NCI-H146 (cell line): ENCODE measurements at places on chromosomes 11 and 22.

GRCh38 chr11:66035653-66036333, 9.5 kb upstream of the CATSPER1 start:
- no peak for DNase-seq

GRCh38 chr11:128806506-128807261, 60.4 kb downstream of the KCNJ1 start:
- DNase-seq, result no peak

GRCh38 chr11:77515483-77515882, 41.6 kb upstream of the PAK1 start:
- DNase-seq, result peak; percentile 21

DNA sequence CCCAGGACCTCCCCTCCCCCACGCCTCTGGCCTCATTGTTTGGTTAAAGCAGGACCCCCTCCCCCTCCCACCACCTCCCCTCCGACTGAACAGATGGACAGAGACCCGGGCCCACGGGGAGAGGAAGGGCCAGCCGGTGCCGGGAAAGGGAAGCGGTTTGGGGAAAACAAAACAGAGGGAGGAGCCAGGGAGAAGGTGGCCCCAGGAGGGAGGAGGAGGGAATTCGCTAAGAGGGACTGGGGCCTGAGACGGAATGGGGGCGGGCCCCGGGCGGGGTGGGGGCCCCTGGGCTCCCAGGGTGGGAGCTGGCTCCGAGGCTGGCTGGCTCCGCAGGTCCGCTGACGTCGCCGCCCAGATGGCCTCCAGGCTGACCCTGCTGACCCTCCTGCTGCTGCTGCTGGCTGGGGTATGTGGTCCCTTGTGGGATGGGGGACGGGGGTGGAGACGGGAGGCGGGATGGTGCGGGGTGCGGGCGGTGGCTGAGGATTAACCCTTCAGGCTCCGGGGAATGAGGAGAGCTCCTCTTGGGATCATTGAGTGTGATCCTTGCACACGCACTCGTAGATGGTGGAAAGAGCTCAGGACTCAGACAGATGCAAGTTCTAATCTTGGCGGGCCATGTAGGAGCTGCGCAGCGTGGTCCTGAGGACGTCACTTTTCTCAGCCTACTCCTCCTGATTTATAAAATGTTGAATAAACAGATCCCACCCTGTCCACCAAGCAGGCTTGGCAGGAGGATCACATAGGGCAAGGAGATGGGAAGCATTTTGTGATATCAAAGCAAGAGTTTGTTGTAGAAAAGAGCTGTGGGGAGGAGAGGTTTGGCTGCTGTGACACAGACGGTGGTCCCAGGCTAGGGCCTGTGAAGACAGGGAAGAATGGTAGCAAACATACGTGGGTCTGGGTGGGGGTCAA, 688 bp downstream of the SERPING1 start:
- DNase-seq, result peak; percentile 5

DNA sequence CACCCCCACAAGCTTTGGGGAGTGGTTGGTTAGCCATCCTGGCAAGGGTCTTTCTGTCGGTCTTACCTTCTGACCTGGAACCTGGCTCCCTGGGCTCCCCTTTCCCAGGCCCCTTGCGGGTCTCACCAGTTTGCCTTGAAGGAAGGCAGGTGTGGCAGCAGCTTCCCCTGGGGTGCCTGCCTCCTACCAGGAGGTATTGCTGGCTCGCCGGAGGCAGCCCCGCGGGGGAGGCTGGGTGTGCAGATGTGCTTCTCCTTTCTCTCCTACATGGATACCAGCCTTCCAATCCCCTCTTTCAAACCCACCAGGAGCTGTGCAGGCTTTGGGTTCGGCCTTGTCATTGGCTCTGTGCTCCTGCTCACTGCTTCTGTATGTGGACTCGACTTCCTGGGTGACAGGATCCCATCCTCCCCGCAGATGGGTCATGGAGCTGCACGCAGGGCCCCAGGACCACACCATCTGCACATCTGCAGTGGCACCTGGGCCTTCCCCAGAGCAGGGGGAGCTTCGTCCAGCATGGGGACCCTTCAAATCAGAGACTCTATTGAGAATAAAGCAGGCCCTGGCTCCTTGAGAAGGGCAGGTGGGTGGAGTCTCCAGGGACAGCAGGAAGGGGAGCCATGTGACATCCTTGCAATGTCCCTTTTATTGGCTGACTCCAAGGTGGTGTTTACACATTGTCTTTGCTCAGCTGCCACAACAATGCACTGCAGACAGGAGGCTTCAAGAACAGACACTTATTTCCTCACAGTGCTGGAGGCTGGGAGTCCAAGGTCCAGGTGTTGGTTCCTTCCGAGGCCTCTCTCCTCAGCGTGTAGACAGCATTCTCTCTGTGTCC, 592.0 kb downstream of the BRD1 start:
- DNase-seq, result peak; percentile 95

DNA sequence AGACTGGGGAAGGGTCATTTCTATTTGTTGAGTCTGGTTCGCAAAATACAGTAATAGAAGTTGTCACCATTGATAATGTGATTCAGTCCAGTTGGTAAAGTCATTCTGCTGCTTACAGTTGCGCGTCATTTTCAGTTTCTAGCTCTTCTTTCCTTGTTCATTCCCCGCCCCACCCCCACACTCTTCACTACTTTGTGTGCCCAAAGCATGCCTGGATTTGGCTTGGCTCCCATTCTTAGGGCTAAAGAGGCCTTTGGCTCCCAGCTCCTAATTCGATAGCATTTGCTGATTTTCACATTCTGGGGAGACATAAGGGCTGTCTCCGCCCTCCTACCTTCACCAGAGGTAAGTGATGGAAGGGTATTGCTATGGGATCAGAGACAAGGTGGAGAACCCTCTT, 43.0 kb downstream of the CECR2 start:
- DNase-seq, result no peak

DNA sequence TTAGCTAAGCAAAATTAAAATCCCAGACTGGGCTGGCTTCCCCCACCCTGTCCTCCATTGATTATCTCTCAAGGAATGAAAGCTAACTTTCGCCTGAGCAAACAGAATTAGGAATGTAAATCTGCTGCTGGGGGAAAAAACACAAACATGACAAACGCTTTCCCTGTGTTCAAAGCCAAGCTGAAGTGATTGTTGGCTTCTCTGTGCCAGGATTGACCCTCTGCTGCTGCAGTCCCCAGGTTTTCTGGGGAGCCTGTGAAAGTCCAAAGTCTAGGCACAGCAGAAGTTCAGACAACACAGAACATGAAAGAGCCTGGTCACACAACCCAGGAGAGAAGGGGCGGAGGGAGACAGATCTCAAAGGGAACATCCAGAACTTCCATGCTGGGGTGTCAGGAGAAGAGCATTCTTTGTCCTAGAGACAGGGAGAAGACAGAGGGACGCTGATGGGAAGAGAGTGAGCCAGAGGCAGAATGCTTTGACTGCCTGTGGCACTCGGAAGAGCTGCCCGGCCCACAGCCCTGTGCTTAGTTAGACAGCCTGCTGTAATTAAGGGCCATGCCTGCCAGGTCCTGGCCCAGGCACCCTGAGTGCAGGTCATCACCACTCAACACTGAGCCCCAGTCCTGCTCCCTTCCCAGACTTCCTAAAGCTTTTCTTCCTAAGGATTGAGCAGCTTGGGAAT, 6.9 kb downstream of the PATZ1 start:
- no peak for DNase-seq

GRCh38 chr11:122108828-122109227, 7.2 kb downstream of the BLID start:
- DNase-seq, result no peak

DNA sequence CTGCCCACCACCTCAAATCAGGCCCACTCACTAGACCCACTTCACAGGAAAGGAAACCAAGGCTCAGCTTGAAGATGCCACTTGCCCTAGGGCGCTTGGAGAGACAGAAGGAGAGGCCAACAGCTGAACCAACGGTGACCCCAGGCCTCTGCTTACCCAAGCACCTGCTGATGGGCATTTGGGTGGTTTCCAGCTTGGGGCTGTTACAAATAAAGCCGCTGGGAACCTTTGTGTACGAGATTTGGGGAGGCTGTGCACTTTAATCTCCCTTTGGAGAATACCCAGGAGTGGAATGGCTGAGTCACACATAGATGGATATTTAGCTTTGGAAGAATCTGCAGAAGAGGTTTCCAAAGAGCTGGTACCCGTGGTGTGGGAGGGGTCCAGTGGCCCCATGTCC, 50.9 kb upstream of the LINC01488 start:
- DNase-seq, result no peak

DNA sequence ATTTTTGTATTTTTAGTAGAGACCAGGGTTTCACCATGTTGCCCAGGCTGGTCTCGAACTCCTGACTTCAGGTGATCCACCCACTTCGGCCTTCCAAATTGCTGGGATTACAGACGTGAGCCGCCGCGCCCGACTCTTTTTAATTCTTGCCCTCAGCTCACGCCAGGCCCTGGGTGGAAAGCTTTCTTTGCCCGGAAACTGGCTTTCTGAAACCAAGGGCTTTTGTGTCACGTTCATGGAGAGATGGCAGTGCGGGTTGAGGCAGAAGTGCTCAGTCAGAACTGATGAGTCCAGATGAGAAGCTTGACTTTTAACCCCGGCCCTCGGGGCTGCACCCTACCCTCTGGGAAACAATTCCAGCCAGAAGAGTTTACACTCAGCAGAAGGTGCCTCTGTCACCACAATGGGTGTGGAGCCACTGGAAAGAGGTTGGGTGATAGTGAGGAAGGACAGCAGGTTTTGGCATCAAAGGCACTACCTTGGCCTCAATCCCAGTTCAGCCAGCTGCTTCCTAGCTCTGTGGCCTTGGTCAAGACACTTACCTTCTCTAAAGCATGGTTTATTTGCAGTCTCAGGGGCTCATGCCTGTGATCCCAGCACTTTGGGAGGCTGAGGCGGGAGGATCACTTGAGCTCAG, 890 bp upstream of the ARFGAP3 start:
- no peak for DNase-seq

GRCh38 chr11:86664930-86665329, 7.5 kb downstream of the ME3 start:
- DNase-seq, result no peak

DNA sequence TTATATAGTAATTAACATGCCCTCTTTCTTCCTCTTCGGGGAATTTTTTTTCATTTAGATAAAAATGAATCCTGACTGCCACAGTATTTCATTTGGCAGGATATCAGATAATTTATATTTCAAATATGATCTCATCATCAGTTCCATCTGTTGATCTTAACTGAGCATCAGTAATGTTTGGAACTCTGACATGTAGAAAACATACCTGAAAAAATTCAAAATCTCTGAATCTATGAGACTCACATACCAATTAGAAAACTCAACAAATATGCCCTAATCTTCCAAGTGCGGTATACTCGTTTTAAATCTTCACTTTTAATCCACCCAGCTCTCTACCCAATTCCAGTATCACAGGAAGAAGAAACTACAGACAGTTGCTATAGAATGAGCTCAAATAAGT, 161.9 kb downstream of the MSANTD4 start:
- DNase-seq, result no peak

GRCh38 chr22:19691721-19692341, 22.5 kb upstream of the SEPTIN5 start:
- DNase-seq, result no peak

GRCh38 chr11:294780-295179, 4.5 kb downstream of the IFITM5 start:
- no peak for DNase-seq

GRCh38 chr22:45763236-45763624, 91.6 kb downstream of the ATXN10 start:
- no peak for DNase-seq

DNA sequence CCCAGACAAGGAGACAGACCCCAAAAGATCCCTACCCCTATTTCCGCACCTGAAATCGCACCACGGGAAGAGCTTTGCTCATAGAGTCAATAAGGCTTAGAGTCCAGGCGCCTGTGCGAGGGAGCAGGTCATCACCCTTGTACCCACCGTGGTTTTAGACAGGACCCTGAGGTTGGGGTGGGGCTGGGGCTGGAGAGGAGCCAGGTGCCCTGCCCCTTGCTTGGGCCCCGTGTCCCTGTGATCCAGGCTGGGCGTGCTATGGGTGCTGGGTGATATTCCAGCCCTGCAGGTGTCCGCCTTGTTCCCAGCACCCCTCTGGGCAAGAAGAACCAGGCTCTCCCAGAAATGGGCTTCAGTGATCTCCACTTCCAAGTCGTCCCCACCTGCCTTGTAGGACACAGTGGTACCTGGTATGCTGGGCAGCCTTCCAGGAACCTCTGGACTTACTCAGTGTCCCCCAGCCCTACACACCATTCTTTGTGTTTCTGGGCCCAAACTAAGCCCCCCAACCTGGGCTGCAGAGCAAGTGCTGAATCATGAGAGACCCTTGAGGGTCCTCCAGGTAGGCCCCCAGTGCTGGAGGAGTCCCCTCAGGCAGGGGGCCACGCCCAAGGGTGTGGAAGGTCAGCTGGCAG, 4.5 kb downstream of the CD81 start:
- DNase-seq, result no peak

DNA sequence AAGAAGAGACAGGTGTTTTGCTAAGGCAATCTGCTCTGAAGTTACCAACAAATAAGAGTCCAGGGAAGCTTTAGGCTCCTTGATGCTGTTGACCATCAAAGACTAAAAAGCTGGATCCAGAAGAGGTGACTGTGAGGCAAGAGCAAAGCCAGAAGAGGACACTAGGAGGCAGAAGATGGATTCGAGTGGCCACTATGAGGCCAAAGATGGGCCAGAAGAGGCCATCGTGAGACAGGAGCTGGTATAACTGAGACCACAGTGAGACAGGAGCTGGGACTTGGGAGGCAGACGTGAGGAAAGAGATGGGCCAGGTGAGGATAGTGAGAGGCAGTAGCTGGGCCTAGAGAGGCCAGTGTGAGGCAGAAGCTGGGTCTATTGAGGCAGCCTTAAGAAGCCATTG, 37.7 kb downstream of the OR4C45 start:
- DNase-seq, result no peak

GRCh38 chr22:44455151-44455962, 42.7 kb downstream of the RTL6 start:
- DNase-seq, result peak; percentile 50

GRCh38 chr11:90326647-90327046, 103.8 kb upstream of the CHORDC1 start:
- no peak for DNase-seq

- DNase-seq, result peak; percentile 97
Measured at GRCh38 chr11:33182246-33182878, 21.1 kb upstream of the CSTF3 start.

DNA sequence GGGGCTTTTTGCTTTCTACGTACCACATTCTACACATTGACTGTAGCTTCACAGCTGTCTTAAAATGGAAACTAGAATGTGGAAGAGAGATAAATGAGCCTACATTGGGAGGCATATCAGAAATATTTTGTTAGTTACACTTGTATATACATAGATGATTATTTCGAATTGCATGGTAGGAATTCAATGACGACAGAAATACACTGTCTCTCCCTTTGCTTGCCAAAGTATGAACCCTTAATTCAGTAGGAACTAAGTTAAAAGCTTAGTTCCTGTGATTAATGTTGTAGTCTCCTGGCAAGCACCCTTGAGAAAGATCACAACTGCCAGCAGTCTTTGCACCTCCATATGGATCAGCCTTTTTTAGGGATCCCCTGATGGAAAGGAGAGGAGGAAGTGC, 10.1 kb downstream of the C11orf87 start:
- DNase-seq, result no peak

- DNase-seq, result no peak
Measured at GRCh38 chr22:45582236-45582954, 79.7 kb downstream of the FBLN1 start.

GRCh38 chr11:17250561-17251350, 25.8 kb upstream of the NUCB2 start:
- no peak for DNase-seq
